NCI-H748 treated with DMSO at 0.1 percent for 48 hours (cell line): ENCODE measurements at places on chromosomes 1 and 21.

DNA sequence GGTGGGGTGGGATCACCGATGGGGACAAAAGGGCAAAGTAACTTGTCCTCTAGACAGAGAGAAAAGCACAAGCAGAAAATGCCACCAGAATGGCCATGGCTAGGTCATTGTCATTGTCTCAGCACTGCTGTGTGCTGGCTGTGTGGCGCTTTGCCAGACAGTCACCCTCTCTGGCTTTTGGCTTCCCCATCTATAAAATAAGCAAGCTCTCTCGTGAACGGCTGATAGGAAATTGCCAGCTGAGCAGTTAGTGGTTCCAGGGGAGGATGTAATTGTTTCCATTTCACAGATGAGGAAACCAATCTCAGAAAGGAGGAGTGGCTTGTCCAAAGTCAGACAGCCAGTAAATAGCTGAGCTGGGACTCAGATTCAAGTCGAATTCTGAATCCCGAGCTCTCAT, 32.5 kb downstream of the PADI2 start:
- no peak for DNase-seq

GRCh38 chr1:76299036-76299435, 224.5 kb downstream of the ST6GALNAC3 start:
- DNase-seq, result no peak

DNA sequence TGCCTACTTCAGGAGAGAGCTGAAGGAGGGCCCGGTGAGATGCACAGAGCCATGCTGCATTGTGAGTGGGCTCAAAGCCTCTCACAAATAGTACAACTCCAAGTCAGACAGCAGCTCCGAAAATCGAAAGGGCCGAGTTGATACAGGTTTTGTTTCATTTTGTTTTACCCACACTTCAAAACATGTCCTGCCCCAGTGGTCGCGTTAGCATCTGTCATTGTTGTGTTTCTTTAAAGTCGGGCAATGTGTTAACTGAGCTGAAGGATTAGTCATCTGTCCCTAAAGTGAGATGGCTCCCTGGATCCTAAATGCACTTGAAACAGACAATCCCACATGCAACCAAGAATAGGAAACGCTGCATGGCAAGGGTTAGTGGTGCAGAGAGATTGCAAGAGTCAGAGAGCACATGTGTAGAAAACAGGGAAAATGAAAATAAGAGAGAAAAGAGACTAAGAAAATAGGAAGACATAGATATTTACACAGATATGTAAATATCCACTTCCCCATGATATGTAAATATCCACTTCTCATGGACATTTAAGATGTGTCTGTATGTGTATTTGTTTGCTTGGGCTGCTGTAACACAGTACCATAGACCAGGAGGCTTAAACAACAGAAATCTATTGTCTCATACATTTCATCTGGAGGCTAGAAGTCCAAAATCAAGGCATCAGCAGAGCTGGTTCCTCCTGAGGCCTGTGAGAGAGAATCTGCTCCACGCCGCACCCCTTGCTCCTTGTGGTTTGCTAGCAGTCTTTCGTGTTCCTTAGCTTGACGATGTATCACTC, 131.4 kb upstream of the RAB4A start:
- no peak for DNase-seq

- no peak for DNase-seq
These were observed 96.2 kb downstream of the LAMC2 start for GRCh38 chr1:183282101-183282855.

GRCh38 chr1:183632964-183633363, 2.6 kb downstream of the ARPC5 start:
- no peak for DNase-seq

DNA sequence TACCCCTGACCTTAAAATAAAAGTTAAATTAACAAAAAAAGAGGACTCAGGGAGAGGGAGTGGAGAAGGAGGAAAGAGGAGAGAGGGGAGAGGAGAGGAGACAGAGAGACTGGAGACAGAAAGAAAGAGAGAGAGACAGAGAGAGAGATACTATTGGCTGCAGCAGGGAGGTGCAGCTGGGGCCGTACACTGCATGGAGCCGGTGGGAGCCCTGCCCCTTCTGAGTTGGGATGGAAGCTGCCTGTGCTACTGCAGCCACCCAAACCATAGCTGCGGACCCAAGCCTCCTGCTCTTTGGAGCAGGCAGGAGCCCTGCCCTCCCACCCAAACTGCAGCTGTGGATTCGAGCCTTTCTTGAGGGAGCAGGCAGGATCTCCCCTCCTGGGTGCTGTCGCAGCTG, 32.7 kb upstream of the HP1BP3 start:
- DNase-seq, result no peak

DNA sequence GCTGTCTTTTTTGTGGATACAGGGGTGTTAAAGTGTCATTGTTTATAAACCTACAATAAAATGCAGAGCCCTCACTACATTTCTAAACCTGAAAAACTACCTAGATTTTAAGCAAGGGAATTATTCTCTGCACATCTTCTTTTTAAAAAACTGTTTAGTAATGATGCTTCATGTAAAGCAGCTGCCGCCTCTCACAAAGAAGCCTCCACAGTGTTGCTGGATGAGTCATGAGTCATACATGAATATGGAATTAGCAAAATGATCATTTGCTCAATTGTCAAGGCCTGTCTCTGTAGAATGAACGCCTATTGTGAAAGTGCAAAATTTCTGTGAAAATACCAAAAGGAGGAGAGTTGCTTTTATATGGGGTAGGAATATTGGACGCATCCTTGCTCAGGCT, 259.5 kb upstream of the CHRM3 start:
- no peak for DNase-seq
